ENCODE measurements at places on chromosomes 4 and X. TPM values are rescaled to one million over a fixed set of nuclear protein-coding genes. Genes with fewer than 3 reads are reported as not detected.

Gene UBE2A
- total RNA-seq = 66.1 TPM

Gene TCEAL7
- 10.5 TPM for total RNA-seq

GRCh38 chrX:13307041-13307440, 12.8 kb downstream of the ATXN3L start:
- DNase-seq = no peak

Gene SMR3B
- not detected for total RNA-seq

Gene PLAC8
- total RNA-seq = 12.1 TPM

GRCh38 chr4:47690611-47691010, 147.3 kb downstream of the CORIN start:
- DNase-seq = no peak

GRCh38 chr4:90001023-90001422, 106.4 kb downstream of the MMRN1 start:
- DNase-seq = no peak

DNA sequence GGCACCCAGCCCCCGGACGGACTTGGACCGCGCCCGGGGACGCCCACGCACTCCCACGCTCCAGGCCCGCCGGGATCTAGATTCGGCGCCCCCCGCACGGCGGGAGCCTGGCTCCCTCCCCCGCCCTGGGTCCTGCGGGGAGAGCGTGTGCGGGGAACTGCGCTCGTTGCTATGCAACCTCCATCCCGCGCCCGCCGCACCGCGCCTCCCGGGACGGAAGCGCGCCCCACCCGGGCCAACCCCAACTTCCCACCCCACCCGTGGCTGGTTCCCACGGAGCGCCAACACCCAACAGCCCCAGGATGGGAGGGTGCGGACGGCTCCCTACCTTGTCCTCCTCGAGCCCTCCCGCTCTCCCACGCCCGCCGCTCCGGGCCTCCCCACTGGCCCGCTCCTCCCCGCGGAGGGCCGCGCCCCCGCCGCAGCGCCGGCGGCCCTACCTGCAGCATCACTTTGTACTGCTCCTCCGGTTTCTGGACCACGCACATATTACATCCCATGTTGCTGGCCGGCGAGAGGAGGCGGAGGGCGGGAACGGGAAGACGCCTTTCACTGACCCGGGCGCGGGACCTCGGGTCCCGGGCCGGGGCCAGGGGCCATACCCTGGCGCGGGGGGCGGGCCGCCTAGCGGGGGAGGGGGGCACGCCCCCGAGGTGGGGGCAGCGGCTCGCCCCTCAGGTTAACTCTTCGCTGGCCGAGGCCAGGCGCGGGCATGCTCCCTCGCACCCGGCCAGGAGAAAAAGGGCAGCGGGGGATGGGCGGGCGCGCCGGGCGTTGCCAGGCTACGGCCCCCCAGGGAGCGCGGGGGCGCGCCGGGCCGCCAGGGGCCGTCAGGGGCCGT, at the start of gene PDZD4:
PDZD4 (minus strand) TSS at position 746 of the 841 bp plus-strand sequence; CDS start at position 500, 246 bp downstream.
- DNase-seq = no peak

Gene NPNT
- total RNA-seq = not detected

Gene NUDT10
- not detected for total RNA-seq

GRCh38 chr4:109077505-109077904, 225.0 kb downstream of the COL25A1 start:
- DNase-seq = no peak

Gene RAB33A
- 0.91 TPM for total RNA-seq

Gene LONRF3
- total RNA-seq = 13.3 TPM

Gene CENPVL2
- not detected for total RNA-seq

GRCh38 chrX:130552444-130553073, 150.8 kb downstream of the RBMX2 start:
- no peak for DNase-seq

Gene MAGED4
- total RNA-seq = 25.3 TPM

Measured in endothelial cell of umbilical vein (primary cell).